ENCODE measurements at places on chromosomes 12 and 14.

- no peaks in the 10 kb centered on the region for H3K36me3 ChIP-seq
- DNase-seq, result no peak
These were observed 9.0 kb downstream of the ADCY6 start for GRCh38 chr12:48779869-48780268.

DNA sequence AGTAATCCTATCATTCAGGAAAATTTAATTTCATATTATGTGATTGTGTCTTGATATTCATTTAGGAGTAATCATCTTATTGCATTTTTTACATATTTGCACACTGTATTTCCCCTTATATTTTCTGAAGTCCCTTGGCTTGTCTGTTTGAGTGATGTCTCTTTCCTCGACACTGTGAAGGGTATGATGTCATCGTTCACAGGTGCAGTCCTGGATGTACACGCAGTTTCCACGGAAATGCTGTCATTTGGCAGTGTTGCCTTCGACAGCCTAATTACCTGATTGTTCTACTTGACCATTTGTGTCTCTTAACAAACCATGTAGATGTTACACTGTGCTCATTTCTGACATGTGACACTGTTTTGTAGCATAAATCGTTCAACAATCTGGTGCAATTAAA lies 1277.0 kb downstream of the TMEM121 start:
- H3K36me3 ChIP-seq, result no peaks in the 10 kb centered on the region
- no peak overlapping the region for H3K27ac ChIP-seq
- H3K4me3 ChIP-seq, result no peak overlapping the region
- no peaks in the 10 kb centered on the region for H3K27me3 ChIP-seq

- DNase-seq, result no peak
- no peaks in the 10 kb centered on the region for H3K4me1 ChIP-seq
- H3K4me3 ChIP-seq, result no peak overlapping the region
- H3K27ac ChIP-seq, result no peak overlapping the region
- H3K27me3 ChIP-seq, result no peaks in the 10 kb centered on the region
These were observed 200.0 kb downstream of the GLT1D1 start for GRCh38 chr12:129053232-129053631.

DNA sequence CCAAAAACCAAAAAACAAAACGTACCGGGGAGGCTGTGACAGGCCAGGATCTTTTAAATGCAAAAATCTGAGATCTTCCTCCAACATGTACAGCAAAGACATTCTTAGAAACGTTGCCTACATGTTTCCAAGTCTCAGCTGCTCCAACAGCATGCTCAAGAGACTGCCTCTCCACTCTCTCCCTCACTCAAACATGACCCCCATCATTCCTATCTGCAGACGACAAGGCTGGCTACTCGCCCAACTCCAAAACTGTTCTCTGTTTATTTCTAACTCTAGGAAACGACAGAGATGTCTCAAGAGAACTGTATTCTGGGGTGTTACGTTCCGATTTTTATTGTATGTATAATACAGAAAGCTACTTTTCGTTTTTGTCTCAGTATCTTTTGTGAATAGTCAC lies 57.5 kb upstream of the TMCC3 start:
- no peaks in the 10 kb centered on the region for H3K36me3 ChIP-seq
- H3K27ac ChIP-seq, result no peak overlapping the region
- peaks cover 13% of the 10 kb centered on the region for H3K4me1 ChIP-seq
- DNase-seq, result peak; percentile 37
